Inflammatory macrophage (primary cell): ENCODE measurements at places on chromosomes 7 and 10.

- DNase-seq = no peak
Observed at GRCh38 chr10:112746329-112746728, 203.7 kb upstream of the TCF7L2 start.

DNA sequence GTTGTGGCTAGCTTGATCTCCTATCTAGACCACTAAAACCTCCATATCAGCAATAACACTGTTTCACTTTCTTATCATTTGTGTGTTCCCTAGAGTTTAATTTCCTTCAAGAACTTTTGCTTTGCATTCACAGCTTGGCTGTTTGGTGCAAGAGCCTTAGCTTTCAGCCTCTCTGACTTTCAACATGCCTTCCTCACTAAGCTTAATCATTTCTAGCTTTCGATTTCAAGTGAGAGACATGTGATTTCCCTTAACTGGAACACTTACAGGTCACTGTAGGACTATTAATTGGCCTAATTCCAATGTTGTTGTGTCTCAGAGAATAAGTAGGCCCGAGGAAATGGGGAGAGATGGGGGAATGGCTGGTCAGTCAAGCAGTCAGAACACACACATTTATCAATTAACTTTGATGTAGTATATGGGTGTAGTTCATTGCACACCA, 10.6 kb upstream of the BPGM start:
- DNase-seq = no peak

GRCh38 chr7:31940167-31940566, 130.0 kb downstream of the PDE1C start:
- no peak for DNase-seq

- peak; percentile 74 for DNase-seq
Observed at GRCh38 chr7:77338260-77338659, 77.9 kb downstream of the GSAP start.

DNA sequence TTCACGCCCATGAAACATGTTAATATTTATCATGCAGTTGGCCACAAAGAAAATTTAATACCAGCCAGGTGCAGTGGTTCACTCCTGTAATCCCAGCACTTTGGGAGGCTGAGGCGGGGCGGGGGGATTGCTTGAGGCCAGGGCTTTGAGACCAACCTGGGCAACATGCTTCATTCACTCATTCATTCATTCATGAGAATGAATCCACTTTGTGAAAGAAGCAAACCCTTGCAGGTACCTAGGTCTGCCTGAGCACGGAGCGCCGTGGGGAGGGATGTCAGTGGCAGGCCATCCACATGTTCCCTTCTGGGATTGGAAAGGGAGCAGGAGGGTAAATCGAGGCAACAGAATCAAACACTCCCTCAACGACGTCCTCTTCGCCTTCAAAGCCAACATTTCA, 4.7 kb downstream of the ANXA11 start:
- DNase-seq = no peak

DNA sequence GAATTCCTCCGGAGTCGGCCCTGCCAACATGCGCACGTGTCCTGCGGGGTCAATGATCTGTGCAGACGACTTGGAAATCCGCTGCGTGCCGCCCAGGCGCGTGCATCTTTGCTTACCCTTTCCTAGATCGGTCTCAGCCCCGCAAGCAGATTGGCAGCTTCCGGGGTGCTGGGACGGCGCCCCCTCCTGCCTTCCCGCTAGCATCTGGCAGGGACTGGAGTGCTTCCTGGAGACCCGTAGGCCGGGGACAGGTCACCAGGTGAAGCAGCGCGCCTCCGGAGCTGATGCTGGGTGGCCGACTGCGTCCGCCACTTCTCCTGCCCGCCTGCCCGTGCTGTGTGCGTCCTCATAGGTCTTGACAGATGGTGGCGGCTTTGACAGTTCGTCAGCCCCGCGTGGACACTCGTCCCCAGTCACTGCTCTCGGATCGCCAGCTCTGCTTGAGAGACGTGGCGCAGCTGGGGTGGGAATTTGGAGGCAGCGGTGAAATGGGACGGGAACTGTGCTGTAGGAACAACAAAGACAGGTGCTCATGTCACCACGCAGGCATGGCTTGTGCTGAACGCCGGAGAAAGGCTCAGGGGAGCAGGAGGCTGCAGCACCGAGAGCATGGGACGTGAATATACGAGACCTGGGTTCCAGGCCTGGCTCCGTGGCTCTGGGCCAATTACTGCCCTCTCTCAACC, 21.9 kb upstream of the KCNK18 start:
- DNase-seq = no peak

DNA sequence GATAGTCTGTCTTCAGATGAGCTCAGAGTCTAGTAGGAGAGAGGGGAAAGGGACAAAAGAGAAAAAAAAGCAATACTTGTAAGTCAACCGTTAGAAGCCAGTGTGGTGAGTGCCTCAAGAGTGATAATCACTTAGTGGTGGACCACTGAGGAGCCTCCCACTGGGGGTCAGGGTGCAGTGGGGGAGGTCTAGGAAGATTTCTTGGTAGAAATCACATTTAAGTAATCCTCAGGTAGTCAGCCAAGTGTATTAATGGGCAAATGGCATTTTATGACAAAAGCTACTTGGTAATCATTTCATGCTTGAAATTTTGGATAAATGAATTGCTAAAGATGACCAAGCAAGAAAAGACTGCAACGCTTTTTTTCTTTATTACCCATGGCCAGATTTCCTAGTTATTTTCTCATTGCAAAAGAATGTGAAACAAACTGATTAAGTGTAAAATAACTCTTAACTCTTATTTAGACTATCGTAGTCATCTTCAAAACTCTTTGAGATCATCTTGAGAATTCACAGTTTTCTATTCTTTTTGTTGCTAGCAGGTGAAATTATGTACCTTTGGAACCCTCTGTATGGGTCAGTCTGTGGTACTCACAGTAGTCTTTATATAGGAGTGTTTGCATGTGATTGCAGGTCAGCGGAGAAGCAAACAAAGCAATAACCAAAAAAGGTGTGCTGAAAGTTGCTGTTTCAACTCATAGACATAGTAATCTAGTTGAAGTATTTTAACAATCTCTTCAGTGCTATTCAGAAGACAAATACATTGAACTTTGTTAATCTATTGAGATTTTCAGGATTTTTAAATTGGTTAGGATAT, 63.9 kb downstream of the PPP1R9A start:
- DNase-seq = no peak

DNA sequence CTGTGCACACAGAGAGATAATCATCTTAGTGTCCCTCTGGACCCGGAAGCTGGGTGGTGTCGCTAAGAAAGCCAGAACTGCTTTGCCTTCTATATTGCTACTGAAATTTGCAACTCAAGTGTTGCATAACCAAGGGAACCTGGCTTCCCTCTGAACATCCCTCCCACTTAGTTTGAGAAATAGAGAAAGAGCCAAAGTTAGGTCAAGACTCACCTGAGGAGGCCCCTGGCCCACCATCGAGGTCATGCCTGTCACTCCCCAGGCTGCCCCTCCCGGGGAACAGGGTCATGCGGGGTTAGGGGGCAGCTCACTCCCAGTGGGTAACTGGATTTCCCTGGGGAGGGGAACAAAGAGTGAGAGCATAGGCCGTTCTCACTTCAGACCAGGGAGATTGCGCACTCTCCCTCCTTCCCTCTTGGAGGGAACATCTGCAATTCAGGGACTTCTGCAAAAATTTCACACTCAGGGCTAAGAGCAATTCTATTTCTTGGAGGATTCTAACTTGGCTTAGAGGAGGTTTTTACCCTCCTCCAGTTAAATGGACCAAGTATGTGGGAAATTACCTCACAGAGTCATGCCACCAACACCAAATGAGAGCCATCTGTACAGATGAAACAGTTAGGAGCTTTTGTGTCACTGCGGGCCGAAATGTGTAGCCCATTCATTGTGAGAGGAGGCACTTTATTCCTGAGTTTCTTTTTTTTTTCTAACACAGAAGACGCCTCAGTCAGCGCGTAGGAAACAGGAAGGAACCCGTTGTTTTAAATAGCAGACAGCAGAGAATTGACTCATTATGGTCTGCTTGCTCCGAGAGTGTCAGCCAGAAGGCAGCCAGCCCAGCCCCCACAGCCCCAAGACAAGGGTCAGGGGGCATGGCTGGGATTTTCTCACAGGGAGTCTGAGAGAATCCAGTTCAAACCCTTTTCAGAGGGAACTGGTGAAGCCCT, 221.3 kb downstream of the ARHGAP12 start:
- peak; percentile 94 for DNase-seq

DNA sequence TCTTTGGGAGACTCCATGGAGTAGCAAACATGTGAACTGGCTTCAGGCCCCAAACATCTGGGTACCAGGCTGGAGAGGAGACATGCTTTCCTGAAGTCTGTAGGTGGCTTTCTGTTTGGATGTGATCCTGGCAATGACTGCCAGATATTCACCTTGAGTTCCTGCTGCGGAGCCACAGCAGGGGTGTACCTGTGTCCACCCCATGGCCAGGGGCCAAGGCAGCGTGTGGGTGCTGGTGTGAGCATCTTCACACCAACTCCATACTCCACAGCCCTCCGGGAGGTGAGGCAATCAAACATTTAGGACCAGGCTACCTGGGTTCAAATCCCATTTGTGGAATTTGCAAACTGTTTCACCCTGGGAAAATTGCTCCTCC, 113.0 kb downstream of the ADCY1 start:
- no peak for DNase-seq

DNA sequence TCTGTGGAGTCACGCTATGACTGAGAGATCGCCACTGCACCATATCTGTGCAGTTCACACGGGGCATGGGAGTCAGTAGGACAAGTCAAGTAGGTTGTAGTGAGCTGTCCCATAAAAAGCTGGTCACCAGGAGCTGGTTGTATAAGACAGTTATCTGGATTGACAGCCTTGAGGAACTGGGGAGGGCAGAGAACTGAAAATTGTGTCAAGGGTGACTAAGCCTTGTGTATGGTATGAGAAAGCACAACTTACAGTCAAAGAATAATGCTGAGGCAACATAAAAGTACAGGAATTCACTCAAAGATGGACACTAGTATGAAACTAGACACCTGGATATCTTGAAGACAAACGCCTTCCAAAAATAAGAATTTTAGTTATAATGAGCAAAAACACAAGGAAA, 564.9 kb downstream of the POM121L12 start:
- no peak for DNase-seq

DNA sequence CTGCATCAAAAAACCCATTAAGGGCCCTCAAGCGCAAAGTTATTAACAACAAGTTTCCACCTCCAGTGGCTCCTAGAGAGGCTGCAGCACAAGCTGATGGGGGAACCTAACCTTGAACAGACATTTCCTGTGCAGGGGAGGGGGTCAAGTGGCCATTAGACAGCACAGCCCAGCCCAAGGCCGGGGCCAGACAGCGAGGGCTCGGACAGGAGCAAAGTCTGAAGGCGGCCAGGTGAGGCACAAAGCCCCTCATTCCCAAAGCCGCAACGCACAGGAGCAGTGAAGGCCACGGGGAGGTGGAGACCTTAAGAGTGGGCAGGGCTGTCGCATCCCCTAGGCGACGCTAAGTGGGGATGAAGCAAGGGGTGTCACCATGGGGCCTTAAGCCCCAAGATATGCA, 73.2 kb upstream of the ZNF746 start:
- DNase-seq = no peak

GRCh38 chr10:23818484-23818883, 379.6 kb downstream of the OTUD1 start:
- DNase-seq = no peak

- DNase-seq = peak; percentile 32
Observed at GRCh38 chr7:111138193-111138569, 47.3 kb downstream of the LRRN3 start.

GRCh38 chr7:1251796-1252539, 19.3 kb downstream of the UNCX start:
- no peak for DNase-seq

DNA sequence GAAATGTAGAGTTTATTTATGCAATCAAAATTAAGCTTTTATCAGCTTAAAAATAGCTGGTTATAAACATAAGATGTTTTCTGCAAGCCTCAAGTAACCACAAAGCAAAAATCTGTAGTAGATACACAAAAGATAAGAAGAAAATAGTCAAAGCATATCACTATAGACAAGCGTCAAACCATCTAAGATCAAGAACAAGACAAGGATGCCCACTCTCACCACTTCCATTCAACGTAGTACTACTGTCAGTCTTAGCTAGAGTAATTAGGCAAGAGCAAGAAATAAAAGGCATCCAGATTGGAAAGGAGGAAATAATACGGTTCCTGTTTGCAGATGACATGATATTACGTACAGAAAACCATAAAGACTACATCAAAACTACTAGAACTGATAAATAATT, 17.5 kb upstream of the CYP2E1 start:
- no peak for DNase-seq

DNA sequence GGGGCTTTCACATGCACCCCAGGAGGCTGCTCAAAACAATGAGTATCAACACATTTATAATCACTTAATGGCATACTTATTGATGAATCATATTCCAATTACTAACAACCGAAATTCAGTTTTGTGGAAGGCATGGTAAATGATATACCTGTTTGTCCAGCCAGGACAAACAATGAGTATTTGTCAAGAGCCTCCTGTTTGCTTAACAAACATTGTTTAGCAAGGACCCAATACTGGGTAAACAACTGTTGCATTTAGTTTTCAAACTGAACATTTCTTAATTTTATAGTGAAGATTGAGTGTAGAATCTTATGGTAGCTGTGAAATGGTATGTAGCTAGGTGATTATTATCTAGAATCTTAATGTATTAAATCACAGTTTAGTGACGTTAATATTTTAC, 473.7 kb downstream of the ATRNL1 start:
- no peak for DNase-seq

DNA sequence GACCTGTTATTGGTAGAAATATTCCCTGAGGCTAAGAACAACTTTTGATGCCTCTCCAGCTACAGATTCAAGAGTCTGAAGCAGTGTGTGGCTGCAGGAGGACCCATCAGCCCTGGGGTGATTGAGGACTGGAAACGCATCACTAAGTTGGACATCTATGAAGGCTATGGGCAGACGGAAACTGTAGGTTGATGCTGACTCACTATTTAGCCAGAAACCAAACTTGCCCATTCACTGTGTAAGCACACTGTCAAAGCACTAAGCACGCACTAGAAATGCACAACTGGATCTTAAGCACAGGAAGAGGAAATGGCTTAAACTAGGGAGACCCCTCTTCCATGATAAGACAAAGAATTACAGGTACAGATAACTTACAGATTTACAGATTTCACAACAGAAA, 20.8 kb downstream of the ACSM6 start:
- no peak for DNase-seq

DNA sequence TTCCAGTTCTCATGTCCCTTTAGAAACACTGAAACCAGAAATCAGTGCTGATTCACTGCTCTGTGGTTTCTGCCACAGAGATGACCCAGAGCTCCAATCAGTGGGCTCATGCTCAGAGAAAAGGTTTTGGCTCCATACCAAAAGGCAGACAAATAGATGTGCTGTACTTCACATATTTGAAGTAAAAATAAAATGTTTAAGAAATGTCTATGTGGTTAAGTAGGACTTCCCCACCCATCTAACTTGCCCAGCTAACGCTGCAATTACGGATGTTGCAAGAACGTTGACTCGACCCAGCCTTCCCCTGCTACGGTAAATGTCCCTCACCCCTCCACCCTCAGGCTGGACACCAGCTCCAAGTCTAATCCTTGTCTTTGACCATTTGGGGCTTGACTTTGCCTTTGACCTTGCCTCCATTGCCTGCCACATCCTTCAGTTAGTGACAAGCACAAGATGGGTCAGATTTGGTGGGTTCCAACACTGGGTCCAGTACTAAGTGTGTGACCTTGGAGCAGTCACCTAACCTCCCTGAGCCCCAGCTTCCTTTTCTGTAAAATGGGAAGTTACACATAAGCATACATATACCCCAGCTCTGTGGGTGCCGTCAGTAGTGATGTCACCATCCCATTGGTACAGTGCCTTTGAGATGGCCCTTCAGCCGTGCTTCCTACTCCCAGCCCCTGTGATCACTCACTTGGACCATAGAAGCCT, 95.8 kb downstream of the CHST15 start:
- DNase-seq = peak; percentile 98

- DNase-seq = peak; percentile 20
Observed at GRCh38 chr7:43758822-43759683, 573 bp downstream of the BLVRA start.

- no peak for DNase-seq
Observed at GRCh38 chr7:82566752-82567151, 123.2 kb upstream of the CACNA2D1 start.
